ENCODE measurements at places on chromosomes 7 and 10.

GRCh38 chr7:39321909-39322498 lies 244.2 kb upstream of the YAE1 start:
- no peak for DNase-seq

DNA sequence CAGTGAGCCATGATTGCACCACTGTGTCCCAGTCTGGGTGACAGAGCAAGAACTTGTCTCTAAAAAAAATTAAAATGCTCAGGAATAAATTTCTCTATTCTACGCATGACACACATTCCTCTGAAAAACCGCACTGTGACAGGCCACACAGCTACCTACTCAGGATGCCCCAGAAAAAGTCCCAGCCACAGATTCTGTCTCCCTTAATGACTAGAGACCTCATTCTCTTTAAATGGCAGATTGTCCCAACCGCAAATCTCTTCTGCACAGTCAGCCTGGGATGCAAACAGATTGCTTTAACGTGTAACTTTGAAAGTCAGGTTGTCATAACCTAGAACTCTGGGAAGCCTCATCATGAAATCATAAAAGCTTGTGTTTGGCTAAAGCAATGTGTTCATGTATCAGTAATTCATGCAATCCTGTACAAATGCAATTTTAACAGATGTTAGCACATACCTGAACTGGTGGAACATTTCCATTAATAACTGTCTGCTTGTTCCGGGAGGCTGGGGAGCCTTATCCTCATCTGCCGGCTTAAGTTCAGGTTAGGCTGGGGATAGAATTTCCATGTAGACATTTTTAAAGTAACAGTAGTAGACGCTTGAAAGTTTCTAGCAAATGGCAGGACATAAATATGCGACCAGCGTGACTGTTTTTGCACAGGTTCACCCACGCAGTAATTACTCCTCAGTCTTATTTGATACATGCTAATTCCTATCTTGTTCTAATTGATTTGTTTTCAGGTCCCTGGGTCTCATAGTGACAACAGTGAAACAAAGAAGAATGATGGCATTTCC lies 26.2 kb upstream of the MSRB2 start:
- no peak for DNase-seq

DNA sequence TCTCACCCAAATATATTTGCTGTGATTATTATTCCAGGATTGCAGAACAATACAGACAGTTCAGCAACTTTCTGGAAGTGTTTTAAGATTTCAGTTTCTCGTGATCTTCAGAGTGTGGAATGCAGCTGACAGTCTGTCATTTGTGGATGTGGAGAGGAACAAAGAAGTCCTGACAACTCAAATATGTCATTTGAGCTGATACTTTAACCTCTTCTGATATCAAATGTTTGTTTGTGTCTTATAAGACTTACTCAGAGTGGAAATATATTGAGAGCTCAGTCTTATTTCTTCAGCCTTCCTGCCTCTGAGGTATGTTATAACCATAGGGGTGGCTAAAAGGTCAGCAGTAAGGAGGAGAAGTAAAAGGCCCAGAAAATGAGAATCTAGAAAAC lies 96.4 kb downstream of the OSBPL3 start:
- no peak for DNase-seq

- DNase-seq: no peak
Measured at GRCh38 chr10:24988831-24989640, 26.9 kb downstream of the ENKUR start.

DNA sequence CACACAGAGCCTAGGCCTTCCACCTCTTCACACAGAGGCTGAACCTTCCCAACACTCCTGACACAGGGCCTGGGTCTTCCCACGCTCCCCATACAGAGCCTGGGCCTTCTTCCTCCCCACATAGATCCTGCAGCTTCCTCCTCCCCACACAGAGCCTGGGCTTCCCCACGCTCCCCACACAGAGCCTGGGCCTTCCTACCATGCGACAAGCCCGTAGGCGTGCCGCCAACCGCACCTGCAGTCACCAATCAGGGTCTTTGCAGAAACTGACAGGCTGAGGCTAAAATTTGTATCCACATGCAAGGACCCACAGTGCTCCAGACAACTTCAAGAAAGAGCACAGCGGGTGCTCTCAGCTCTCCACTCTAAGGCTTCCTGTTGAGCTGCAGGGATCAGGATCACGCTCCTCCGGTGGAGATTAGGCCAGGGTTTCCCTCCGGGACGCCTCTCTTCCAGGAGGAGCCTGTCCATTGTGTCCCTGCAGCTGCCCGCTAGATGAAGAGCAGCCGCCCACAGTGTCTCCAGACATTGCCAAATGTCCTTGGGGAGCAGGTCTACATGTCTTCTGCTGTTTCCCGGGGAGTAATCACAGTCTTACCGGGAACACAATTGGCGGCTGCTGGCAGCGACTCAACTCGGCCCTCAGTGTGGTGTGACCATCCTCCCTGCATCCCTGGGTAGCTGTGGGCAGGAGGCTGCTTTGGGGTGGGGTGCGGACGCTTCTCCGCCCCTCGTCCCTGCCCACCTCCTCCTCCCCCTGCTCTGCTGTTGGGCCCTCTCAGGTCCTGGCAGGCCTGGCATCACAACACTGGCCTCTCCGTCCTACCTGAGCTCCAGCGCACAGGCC lies 9.7 kb downstream of the CFAP46 start:
- DNase-seq: no peak

- DNase-seq: no peak
Measured at GRCh38 chr10:110324805-110325280, 20.1 kb upstream of the SMNDC1 start.

DNA sequence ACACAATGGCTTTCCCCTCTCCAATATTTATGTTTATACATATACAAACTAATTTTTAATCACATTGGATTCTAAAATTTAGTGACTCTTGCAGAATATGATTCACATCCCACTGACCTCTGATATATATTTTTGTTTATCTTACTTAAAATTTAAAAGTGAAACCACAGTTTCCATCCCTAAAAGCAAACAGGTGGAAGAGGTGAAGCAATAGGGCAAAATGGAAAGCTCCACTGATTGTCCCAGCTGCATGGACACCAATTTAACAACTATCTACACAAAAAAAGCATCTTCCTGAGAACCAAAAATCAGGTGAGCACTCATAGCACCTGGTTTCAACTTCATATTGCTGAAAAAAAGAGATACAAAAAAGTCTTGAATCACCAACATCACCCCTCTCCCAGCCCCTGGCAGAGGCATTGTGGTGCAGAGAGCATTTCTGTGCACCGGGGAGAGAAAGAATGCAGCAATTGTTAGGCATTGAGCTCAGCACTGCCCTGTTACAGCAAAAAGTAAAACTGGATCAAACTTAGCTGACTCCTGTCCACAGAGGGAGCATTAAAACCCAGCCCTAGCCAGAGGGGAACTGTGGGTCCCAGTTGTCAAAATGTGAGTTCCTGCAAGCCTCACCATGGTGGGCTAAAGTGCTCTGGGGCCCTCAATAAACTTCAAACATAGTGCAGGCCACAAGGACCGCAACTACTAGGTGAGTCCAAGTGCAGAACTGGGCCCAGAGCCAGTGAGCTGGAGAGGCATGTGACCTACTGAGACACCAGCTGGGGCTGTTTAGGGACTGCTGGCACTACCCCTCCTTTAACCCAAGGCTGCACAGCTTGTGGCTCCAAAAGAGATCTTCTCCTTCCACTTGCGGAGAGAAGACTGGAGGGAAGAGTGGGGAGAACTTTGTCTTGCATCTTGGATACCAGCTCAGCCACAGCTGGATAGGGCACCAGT lies 92.1 kb downstream of the SIRT1 start:
- DNase-seq: no peak

DNA sequence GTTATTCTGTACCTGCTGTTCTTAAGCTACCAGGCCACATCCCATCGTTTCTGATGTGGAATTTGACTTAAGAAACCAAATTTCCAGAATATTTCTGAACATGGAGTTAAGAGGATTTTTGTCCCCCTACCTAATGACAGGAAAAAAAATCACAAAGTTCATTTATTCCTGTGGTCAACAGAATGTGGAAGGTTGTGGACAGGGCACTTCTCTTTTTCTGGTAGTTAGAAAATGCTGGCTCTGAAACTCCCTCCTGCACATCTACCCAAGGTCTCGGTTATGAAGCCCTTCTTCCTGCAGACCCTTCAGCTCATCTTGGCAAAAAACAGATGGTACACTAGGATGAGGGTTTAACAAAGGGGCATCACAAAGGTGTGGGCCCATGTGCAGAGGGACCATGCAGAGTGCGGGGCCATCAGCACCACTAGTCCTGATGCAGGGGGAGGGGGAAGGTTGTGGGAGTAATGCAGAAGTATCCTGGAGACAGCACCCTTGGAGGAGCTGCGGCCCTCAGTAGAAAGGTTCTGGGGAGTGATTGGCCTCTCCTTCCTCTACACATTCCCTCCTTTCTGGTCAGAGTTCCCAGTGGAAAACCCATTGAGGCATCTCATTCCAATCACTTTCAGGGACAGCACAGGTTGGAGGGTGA lies 9.8 kb downstream of the ALOX5 start:
- DNase-seq: no peak

DNA sequence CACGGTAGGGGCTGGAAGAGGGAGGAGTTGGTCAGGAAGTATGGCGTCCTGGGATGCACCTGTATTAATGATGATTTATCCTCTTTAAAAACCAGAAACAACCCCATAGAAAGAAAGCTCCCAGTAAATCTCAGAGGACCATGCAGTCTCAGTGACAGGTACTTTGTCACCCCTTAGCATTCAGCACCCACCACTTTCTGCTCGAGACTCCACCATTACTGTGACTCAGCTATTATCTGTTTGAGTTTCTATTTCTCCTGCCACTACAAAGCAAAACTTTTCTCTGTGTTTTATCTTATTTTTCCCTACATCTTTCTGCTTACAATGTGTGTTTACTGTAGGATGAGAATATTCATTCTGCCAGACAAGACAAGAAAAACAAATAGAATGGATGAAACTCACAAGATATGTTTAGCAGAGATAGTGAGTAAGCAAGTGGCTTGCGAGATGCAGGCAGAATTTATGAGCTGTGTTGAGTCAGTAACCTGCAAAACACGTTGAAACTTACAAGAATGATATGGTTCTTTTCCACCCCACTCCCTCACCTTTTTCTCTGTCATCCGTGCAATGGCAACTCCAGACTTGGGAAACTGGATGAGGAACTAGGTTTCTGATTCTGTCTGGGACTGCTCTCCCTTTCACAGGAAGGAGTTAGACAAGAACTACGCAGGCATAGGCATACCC lies 127.1 kb downstream of the AOAH start:
- no peak for DNase-seq

GRCh38 chr7:41103331-41103730 lies 599.6 kb downstream of the INHBA start:
- peak; percentile 93 for DNase-seq

DNA sequence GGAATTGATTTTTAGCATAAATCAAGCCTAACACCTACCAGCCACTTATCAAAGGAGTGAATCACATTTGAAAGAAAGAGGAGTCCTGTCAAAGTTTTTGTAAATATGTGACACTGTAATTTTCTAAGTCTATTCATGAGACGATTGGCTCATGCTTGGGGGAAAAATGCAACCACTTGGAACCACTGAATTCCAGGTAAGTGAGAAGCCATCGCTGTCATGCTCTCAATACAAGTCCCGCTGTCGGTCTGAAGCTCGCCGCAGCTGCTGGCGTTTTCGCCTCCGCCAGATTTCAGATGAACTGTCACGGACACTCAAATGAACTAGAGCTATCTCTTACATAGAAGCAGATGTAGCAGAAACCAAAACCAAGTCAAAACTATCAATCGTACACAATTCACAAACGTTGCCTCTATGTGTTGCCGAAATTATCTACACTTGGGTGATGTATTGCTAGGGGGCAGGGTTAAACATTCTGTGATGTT lies 279.8 kb upstream of the FZD8 start:
- no peak for DNase-seq

GRCh38 chr10:103171278-103171677 lies 21.8 kb downstream of the NT5C2 start:
- no peak for DNase-seq

GRCh38 chr7:7428806-7429205 lies 106.9 kb downstream of the COL28A1 start:
- DNase-seq: no peak

GRCh38 chr10:113057948-113058522 lies 108.0 kb downstream of the TCF7L2 start:
- DNase-seq: no peak

- no peak for DNase-seq
Measured at GRCh38 chr7:39132306-39132705, 154.6 kb downstream of the POU6F2 start.

All from Kasumi-1 (cell line).